ENCODE measurements at places on chromosomes 11 and 22. TPM values are rescaled to one million over a fixed set of nuclear protein-coding genes. Genes with fewer than 3 reads are reported as not detected.

MUC2 gene
- total RNA-seq = 0.05 TPM

TREH gene
- total RNA-seq = not detected

P2RX3 gene
- not detected for total RNA-seq

GALNT18 gene
- 28.0 TPM for total RNA-seq

CD81 gene
- 784 TPM for total RNA-seq

NXPE1 gene
- total RNA-seq = not detected

WNT11 gene
- 59.3 TPM for total RNA-seq

POTEH gene
- total RNA-seq = not detected
